ENCODE measurements at places on chromosomes 3 and 15.

- no peak for DNase-seq
Measured at GRCh38 chr3:12965999-12966846, 107.0 kb downstream of the IQSEC1 start.

DNA sequence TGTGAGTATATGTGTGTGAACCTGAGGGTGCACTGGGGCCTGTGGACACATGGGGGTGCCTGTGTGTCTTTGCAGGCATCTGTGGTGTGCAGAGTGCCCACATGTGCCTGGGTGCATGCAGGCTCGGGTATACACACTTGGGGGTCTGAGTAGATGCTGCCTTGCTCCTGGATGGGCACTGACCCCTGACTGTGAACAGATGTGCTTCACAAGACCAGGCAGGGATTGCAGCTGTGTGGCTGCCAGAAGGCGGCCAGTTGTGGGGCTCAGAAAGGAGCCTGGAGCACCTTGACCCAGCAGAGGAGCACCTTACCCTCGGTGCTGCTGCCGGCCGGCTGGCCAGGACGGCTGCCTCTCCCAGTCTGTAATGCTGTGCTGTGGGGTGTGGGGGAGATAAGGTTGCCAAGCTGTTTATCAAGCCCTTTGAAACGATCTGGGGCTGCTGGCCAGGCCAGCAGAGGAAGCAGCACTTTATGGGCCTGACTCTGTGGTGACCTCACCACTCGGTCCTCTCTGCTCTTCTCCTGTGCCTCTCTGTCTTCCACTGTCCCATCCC lies 55.5 kb upstream of the MRPS22 start:
- DNase-seq = no peak

DNA sequence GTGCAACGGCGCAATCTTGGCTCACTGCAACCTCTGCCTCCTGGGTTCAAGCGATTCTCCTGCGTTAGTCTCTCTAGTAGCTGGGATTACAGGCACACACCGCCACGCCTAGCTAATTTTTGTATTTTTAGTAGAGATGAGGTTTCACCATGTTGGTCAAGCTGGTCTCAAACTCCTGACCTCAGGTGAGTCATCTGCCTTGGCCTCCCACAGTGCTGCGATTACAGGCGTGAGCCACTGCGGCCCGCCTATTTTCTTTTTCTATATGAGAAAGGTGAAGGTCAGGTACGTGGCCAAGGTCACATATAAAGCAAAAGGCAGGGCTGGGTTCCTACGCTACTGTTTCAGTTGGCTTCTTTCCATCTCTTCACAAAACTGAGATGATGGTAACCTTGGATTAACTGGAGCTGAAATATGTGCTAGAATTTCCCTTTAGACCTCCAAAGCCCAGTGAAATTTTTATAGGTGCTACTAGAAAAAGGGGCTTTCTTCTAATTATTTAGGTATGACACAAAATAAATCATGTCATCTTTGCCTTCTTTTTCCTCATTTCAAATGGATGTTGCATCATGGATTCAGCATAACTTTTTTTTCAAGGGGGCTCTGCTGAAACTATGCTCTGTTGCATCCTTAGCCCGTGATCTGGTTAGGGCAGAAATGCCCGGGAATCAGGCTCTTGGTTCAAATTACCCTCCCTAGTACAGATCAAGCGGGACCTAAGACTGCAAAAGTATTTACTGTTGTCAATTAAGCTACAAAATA lies 68.5 kb downstream of the MYO1E start:
- DNase-seq = no peak

DNA sequence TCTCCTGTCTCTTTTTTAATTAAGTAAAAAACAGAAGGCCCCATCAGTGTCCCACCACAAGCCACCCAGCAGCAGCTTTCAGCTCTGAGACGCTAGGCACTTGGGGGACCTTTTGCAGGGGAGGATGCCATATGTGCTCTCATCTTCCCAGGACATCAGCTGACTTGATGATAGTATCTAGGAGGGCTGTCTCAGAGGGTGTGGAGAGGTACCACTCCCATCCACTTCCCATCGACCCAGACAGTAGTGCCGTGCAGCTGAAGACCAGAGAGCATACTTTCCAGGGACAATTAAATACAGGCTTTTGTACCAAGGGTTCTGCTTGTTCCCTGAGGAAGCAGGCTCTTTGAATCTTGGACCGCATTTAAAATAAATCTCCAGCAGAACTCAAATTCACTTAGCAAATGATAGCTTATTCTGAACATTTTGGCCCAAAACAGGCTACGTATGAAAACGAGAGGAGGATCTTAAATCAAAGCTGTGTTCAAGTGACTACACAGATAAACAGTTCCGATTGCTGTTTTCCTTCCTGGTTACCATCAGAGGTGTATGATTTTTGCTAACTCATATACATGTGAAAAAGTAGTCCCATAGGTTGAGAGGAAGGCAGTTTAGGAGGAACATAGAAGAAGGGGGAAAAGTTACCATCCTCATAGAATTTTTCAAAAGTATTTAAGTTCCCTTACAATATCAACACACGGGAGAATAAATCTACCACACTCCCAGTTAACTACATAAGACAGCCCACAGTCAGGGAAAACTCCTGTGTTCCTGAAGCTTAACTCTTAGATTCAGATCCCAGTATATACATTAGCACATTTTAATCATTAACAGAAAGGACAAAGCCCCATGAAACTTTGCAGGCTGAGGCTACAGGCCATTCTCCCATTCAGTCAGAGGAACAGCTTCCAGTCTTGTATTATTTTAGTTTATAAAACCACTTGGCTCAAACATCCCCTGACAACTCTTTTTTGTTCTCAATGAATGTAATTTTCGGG lies 9.5 kb downstream of the WNT5A start:
- no peak for DNase-seq

DNA sequence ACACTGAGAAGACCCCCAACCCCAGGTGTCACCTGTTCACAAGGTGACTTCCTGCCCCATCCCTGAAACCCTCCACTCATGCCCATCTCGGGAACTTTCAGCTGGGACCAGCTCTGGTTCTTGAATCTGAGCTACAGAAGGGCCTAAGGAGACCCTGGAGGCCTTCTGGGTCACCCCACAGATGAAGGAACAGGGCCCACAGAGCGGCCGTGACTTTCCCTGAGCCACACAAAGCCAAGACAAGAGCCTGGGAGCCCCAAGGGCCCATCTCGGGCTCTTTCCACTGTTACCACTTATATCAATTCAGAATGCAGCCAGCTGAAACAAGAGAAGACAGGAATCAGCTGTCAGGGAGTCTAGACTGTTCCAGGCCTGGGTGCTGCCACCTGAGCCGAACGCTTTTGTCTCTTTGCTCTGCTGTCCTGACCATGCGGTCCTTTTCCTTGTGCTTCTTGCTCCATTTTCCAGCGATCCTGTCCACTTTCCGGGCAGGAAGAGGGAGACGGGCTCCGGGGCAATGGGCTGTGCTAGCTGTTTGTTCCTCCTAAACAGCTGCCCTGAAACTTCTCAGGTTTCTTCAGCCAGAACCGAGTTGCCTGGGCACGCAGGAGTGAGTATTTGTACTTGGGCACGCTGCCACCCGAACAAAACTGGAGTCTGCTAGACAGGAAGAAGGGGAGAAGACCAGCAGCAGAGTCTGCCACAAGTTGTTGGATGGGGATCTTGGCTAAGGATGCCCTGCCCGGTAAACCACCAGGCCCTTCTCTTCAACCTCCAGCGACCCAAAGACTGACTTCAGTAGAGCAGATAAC lies 28.0 kb upstream of the PIGZ start:
- DNase-seq = no peak

- DNase-seq = no peak
Measured at GRCh38 chr3:140338916-140339315, 338.9 kb upstream of the TRIM42 start.

GRCh38 chr15:99424978-99425656 lies 140.7 kb upstream of the MEF2A start:
- DNase-seq = peak; percentile 50

DNA sequence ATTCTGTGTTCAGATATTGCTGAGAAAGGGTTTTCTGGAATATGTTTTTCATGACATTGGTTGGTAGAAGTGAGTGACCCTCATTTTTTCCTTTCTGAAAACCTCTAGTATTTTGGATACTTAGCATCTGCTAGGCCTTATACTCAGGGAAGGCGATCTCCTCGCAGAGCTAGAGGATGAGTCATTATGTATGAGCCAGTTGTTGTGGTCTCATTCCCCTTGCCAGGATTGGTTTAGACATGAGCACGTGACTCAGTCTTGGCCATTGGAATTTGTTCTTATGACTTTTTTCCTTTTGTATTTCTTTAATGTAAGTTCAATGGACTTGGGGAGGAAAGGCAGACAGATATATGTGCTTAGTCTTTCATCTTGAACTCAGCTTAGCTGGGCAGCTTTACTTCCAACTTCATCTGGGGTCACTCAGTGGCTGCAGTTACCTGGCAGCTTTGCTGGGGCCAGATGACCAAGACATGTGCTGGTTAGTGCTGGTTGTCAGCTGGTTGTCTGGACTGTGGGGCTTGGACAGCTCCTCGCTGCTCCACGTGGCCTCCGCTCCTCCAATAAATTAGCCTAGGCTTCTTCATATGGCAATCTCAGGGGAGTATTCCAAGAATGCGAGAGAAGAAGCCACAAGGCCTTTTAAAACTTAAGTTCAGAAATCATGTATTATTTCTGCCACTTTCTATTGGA lies 207.5 kb downstream of the IL20RB start:
- no peak for DNase-seq

DNA sequence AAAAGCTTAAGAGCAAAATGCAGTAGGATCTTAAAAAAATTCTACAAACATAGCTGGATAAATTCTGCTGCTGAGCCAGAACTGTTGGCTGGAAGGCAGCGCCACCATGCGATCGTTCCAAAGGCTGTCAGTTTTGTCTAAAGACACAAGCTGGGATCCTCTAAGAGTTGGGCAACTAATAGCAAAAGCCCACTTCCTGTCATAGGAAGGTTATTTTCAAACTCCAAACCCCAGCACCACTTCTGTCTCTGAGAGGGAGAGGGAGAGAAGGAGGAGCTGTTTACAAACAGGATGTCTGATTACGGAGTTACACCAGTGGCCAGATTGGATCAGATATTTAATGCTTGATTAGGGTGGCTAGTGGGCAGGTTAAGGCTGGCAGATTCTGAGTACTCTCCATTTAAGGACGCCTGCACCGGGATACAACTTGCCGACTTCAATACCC lies 44.0 kb downstream of the EIF4E3 start:
- peak; percentile 29 for DNase-seq

- DNase-seq = no peak
Measured at GRCh38 chr3:50028346-50028745, 60.4 kb upstream of the RBM5 start.

GRCh38 chr3:117016378-117016777 lies 306.8 kb downstream of the TUSC7 start:
- peak; percentile 34 for DNase-seq

GRCh38 chr3:190325923-190326322 lies 3.7 kb upstream of the CLDN1 start:
- DNase-seq = no peak
